ENCODE measurements at places on chromosomes 6 and 20. TPM values are rescaled to one million over a fixed set of nuclear protein-coding genes. Genes with fewer than 3 reads are reported as not detected.

DNA sequence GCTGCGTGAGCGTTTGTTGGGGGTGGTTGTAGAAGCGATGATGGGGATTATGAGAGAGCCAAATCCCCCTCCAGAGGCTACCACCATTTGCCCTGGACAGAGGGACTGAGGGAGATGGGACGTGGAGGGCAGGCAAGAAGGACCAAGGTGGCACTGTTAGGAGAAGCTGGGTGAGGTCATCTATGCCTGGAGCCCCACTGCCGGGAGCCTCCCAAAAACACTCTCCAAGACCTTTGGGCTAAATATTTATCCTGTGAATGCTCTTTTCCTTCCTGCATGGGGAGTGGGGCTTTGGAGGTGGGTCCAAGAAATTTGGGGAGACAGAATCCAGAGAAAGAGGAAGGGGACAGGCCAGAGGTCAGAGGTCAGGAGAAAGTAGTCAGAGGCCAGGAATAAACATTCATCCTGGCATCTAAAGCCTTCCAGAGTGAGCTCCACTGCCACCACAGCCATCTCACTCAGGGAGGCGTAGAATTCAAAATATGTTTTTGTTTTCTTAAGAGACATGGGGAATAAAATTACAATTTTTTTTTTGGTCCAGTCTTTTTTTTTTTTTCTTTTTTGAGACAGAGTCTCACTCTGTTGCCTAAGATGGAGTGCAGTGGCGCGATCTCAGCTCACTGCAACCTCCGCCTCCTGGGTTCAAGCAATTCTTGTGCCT, 17.8 kb upstream of the PTGIS start:
- no peak overlapping the region for H3K4me3 ChIP-seq
- H3K27me3 ChIP-seq: no peaks in the 10 kb centered on the region
- H3K4me1 ChIP-seq: peaks cover 48% of the 10 kb centered on the region
- peak overlapping the region; percentile 76 for H3K27ac ChIP-seq

DNA sequence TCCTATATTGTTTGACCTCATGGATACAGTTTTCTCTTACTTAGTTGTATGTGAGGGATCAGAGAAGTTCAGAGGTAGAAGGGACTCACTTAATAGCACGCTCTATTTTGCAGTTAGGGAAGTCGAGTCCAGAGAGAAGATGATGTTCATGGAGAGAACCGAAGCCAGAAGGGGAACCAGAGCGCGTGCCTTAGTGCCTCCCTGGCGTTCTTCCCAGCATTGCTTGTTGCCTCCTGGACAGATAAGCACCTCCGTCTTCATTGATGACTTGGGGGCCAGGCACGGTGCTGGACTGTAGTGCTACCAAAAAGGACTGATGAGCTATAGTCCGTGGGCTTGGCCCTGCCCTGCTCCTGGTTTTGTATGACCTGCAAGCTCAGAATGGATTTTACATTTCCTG, 109.8 kb downstream of the RPP40 start:
- no peaks in the 10 kb centered on the region for H3K36me3 ChIP-seq
- no peaks in the 10 kb centered on the region for H3K4me1 ChIP-seq
- H3K4me3 ChIP-seq: no peak overlapping the region
- DNase-seq: no peak

- DNase-seq: no peak
- no peak overlapping the region for H3K4me3 ChIP-seq
- H3K27ac ChIP-seq: no peak overlapping the region
- H3K36me3 ChIP-seq: no peaks in the 10 kb centered on the region
- H3K27me3 ChIP-seq: no peaks in the 10 kb centered on the region
These were observed 29.2 kb downstream of the RSPH3 start for GRCh38 chr6:158970640-158971275.

- H3K27ac ChIP-seq: no peak overlapping the region
- no peaks in the 10 kb centered on the region for H3K4me1 ChIP-seq
- H3K36me3 ChIP-seq: no peaks in the 10 kb centered on the region
- no peak overlapping the region for H3K4me3 ChIP-seq
- no peak for DNase-seq
These were observed 646.6 kb downstream of the HACE1 start for GRCh38 chr6:104212977-104213668.

- DNase-seq: no peak
- H3K27ac ChIP-seq: no peak overlapping the region
These were observed 41.5 kb downstream of the RALGAPB start for GRCh38 chr20:38514185-38514584.

The WFDC12 gene
- total RNA-seq: not detected

The IL17F gene
- total RNA-seq: not detected

DNA sequence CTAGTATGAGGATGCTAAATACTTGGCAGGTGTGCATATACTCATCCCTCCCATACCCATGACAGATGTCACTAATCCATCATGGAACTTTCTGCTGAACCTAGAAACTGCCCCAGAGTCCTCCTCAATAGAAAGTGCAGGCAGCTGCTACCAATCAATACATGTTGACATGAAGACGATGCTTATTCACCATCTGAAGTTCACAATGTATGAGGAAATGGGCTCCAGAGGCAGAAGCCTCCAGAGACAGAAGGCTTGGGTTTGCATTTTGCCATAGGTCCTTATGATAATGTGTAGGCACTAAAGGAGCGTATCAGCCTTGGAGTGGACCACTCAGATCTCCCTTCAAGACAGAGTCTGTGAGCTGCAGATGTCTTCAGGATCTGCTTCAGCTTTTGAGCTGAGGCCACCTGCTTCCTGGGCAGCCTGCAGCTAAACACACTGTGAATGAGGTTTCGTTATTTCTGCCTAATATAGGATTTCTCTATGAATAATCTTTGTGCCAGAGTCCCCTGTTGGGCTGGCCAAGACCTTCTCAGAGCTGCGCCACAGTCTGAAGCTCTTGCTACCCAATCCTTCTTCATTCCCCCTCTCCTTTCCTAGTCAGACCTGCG, 7.5 kb upstream of the KIAA1755 start:
- DNase-seq: no peak
- H3K27me3 ChIP-seq: no peaks in the 10 kb centered on the region
- no peak overlapping the region for H3K4me3 ChIP-seq

DNA sequence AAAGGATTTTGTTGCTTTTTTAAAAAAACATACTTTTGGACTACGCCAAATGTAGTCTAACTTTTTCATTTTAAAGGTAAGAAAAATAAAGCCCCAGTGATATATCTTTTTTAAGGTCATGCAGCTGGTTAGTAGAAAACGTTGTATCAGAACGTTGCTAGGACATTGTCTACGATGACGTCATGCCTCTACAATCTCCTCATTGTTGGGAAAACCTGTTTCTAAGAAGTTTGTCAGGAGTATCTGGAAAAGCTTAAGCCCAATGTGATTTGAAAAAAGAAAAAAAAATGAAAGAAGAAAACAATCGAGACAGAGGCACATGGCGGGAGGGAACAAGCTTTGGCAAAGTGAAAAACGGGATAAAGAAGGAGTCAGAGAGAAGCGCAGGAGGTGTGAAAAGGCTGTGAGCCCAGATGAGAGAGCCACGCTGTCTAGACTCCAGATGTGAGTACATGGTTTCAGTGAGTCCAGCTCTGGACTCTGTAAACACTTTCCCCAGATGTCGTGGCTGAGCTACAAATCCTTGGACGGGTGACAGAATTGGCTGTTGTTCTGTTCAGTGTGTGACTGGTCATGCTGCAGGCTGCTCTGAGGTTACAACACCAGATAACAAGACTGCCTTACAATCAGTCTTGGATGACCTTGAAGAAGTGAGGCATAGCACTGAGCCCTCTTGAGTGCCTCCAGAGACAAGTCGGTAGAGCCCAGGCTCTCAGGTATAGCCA, 656.7 kb upstream of the ID4 start:
- no peak overlapping the region for H3K4me3 ChIP-seq
- H3K27me3 ChIP-seq: no peaks in the 10 kb centered on the region
- no peaks in the 10 kb centered on the region for H3K4me1 ChIP-seq
- peak; percentile 86 for DNase-seq
- H3K36me3 ChIP-seq: no peaks in the 10 kb centered on the region
- peak overlapping the region; percentile 26 for H3K27ac ChIP-seq

GRCh38 chr6:35086282-35086632, 54.9 kb downstream of the TCP11 start:
- H3K4me1 ChIP-seq: peaks cover 28% of the 10 kb centered on the region
- no peaks in the 10 kb centered on the region for H3K36me3 ChIP-seq
- H3K27me3 ChIP-seq: no peaks in the 10 kb centered on the region
- DNase-seq: no peak

DNA sequence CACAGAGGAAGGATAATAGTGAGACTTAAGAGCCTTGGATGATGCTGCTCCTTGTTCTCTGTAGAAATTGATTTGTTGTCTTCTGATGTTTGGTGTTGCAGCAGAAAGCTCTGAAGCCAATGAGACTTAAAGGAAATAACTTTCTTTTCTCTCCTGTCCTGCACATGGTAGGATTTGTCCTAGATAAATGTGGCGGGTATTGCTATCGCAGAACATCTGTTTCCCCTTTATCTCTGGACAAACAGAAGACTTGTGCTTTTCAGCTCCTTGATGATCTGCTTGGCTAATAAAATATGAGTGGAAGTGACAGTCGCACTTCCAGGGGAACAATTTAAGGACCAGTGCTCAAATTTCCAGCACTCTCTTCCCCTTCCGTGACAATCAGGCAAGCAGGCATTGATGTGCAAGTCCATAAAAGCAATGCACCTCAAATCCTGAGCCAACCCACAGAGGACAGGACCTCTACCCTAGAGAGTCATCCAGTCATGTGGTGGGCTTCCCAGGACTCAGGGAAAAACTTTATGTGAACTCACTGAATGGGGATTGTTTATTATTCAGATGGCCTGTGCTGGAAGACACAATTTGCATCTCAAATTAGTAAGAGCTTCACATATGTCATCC, 9.9 kb upstream of the NCR2 start:
- no peak for DNase-seq
- no peaks in the 10 kb centered on the region for H3K36me3 ChIP-seq
- no peaks in the 10 kb centered on the region for H3K27me3 ChIP-seq
- no peak overlapping the region for H3K4me3 ChIP-seq

- H3K4me3 ChIP-seq: no peak overlapping the region
- H3K27me3 ChIP-seq: no peaks in the 10 kb centered on the region
- H3K36me3 ChIP-seq: no peaks in the 10 kb centered on the region
- peak; percentile 15 for DNase-seq
- H3K27ac ChIP-seq: no peak overlapping the region
These were observed 678.6 kb downstream of the MAFB start for GRCh38 chr20:40010483-40010882.

DNA sequence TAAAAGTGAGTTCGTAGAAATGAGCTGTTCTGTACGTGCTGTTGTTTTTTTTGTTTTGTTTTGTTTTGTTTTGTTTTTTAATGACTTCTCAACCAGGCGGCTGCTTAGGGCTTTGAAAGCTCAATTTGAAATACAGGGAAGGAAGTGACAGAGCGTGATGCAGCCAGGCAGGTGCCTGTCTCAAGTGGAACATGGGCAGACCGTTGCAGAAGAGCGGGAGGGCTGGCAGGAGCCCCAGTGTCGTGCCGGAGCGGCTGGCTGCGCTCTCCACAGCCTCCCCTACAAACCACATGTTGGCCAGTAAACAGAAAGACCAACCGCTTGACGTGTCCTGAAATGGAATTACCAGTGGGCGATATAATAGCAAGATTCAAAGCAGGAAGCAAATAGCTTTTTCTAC, 164.9 kb upstream of the RREB1 start:
- no peak overlapping the region for H3K4me3 ChIP-seq
- H3K27ac ChIP-seq: no peak overlapping the region
- H3K4me1 ChIP-seq: no peaks in the 10 kb centered on the region
- peak; percentile 29 for DNase-seq
